ENCODE measurements at places on chromosomes 3 and 15.

DNA sequence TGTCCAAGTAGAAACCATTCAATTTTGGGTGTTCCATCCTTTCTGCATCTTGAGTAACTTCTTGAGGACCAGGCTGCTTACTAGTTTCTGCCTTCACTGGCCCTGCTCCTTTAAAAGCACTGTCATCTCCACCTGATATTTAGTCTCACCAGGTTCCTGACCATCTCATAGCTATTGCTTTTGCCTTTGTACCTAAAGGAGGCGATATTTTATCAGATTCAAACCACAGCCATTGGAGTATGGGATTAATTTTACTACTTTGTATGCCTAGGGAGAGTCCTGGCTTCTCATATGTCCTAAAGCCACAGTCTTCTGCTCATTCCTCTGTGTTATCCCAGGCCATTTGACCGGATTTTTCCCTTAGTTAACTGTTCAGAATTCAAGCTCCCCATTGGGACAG lies 51.8 kb upstream of the RFX7 start:
- no peak for DNase-seq

- DNase-seq, result peak; percentile 14
Observed at GRCh38 chr3:117719316-117719926, 1009.8 kb downstream of the TUSC7 start.

- no peak for DNase-seq
Observed at GRCh38 chr3:126347543-126348161, 9.6 kb downstream of the KLF15 start.

- DNase-seq, result no peak
Observed at GRCh38 chr3:179402963-179403362, 48.3 kb downstream of the GNB4 start.

DNA sequence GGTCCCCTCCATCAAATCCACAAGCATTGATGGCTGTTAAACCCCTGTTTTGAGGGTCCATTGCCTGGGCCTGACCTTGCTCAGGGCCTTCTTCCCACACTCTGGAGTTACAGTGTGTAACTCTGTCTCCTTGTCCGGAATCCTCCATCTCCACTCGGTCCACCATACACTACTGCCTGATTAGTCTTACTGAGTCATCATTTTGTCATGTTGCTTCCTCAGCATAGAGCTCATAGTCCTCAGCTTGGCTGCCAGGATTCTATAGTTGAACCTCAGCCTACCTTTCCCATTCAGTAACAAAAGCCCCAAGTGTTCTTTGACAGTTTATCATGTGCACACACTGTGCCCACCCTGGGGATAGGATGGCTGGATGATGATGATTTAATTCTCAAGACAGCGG lies 113.0 kb downstream of the PDE8A start:
- no peak for DNase-seq

- no peak for DNase-seq
Observed at GRCh38 chr3:110608566-110608965, 463.1 kb upstream of the NECTIN3 start.

GRCh38 chr3:135172191-135172869 lies 377.3 kb downstream of the EPHB1 start:
- DNase-seq, result no peak

DNA sequence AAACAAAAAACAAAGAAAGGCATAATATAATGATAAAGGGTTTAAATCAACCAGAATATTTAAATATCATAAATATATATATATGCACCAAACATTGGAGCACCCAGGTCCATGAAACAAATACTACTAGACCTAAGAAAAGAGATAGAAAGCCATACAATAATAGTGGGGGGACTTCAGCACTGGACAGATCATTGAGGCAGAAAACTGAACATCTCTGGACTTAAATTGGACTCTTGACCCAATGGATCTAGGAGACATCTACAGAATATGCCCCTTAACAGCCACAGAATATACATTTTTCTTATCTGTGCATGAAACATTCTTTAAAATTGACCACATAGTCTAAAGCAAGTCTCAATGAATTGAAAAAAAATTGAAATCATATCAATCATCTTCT lies 48.7 kb upstream of the CD96 start:
- no peak for DNase-seq

GRCh38 chr15:88704791-88705768 lies 66.3 kb downstream of the ISG20 start:
- no peak for DNase-seq

GRCh38 chr3:194240766-194241165 lies 104.8 kb downstream of the HES1 start:
- no peak for DNase-seq

DNA sequence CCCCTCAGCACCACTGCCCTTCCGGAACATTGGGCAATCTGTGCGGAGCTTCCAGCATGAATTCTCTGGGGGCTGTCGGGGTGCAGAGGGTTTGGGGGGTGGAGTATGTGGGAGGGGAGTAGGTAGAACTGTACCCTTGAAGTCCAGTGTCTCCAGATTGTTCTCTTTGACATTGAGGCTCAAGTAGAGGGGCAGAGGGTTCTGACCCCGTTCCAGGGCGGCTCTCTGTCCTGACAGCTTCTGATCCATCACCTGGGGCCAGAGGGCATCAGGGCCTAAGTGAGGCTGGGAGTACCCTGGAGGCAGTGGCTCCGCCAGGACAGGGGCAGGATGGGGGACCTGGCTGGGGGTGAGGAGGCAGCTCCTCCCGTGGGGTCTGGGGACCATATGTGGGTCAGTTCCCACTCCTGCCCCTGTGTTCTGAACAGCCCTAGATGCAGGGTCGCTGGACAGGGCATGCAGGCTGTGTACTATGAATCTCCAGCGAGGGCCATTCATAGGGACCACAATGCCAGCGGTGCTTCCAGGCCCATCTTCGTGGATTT lies 22.1 kb downstream of the PLA2G4D start:
- DNase-seq, result no peak

- DNase-seq, result no peak
Observed at GRCh38 chr3:196896229-196896628, 28.5 kb downstream of the SENP5 start.

GRCh38 chr15:68231102-68231818 lies 1.7 kb upstream of the CLN6 start:
- DNase-seq, result no peak

DNA sequence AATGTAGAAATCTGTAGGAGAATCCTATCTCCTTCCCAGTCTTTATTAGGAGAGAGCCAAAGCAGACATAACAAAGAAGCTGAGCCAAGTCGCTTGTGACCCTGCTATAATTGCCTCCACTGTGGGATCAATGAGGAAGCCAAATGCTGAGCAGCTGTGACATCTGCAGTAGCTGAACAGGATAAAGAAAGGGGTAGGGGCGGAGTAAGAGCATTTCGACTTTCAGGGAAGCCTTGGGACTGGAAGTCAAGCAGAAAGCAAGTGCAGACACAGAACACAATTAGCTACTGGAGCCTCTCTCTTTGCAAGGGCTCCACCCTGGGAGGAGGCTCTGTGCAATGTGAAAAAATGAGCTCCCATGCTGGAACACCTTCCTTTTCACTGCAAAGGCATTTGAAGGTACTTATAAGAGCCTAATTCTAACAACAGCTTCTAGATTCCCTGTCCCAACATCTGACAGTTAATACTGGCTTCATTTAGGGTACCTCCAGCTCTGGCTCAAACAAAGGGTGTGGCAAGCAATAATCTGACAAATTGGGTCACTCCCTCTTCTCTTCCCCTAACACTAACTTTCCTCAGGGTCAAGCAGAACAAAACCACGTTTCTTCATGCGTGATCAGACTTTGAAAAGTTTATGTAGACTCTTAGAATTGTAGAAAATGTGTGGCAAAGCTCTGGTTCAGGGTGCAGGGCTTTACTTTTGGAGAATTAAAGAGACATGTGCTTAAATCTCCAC lies 166.4 kb downstream of the CADPS start:
- no peak for DNase-seq

DNA sequence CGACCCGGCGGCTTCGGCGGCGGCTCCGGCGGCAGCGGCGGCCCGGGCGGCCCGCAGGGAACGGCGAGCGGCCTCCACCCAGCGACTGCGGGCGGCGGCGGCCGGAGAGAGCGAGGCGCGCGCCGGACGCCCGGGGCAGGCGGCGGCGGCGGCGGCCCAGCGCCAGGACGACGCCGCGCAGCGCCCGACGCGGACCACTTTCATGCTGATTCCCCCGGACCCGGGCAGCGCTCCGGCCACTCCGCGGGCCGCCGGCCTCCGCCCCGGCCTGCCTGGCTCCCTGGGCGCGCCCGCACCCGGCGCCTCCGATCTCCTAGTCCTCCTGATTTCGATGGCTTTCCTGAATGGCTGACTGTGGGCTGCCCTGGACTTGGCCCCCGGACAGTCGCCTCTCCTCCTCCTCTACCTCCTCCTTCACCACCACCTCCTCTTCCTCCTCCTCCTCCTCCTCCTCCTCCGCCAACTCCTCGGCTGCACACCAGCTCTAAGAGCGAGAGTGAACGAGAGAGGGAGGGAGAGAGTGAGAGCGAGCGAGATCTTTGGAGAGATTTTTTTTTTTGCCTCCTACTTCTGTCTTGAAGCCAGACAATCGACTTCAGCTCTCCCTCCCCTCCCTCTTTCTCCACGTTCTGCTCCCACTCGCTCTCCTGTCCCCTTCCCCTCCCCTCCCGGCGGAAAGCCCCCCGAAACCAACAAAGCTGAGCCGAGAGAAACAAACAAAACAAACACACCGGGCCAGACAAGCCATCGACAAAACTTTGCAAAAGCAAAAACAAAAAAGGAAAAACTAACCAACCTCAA lies 844 bp downstream of the NR2F2 start:
- no peak for DNase-seq

GRCh38 chr3:165505657-165506056 lies 309.5 kb upstream of the SLITRK3 start:
- no peak for DNase-seq

- DNase-seq, result no peak
Observed at GRCh38 chr3:186024210-186024609, 84.7 kb downstream of the ETV5 start.

Data from hematopoietic multipotent progenitor cell treated with erythropoietin and hydrocortisone succinate and interleukin-3 and kit ligand, for 8 days (in vitro differentiated cells).